Naive thymus-derived CD8-positive, alpha-beta T cell (primary cell): ENCODE measurements at places on chromosomes 6 and 20. TPM values are rescaled to one million over a fixed set of nuclear protein-coding genes. Genes with fewer than 3 reads are reported as not detected.

MOXD1 gene
- not detected for polyA plus RNA-seq

KCNK16 gene
- not detected for polyA plus RNA-seq

LATS1 gene
- 6.8 TPM for polyA plus RNA-seq

SDHAF4 gene
- 7.2 TPM for polyA plus RNA-seq

ENPP1 gene
- not detected for polyA plus RNA-seq

- no peak overlapping the region for H3K27ac ChIP-seq
- no peak overlapping the region for H3K4me3 ChIP-seq
- peaks cover 16% of the 10 kb centered on the region for H3K4me1 ChIP-seq
- H3K36me3 ChIP-seq = peaks cover 9% of the 10 kb centered on the region
- H3K27me3 ChIP-seq = no peaks in the 10 kb centered on the region
- no peak for DNase-seq
Measured at GRCh38 chr6:16749516-16750485, 11.5 kb downstream of the ATXN1 start.

GRCh38 chr6:105560611-105561066 lies 157.8 kb upstream of the PREP start:
- no peak overlapping the region for H3K4me3 ChIP-seq
- H3K36me3 ChIP-seq = peaks cover 3% of the 10 kb centered on the region
- no peaks in the 10 kb centered on the region for H3K4me1 ChIP-seq
- no peak for DNase-seq
- H3K27ac ChIP-seq = no peak overlapping the region
- H3K27me3 ChIP-seq = no peaks in the 10 kb centered on the region

DNA sequence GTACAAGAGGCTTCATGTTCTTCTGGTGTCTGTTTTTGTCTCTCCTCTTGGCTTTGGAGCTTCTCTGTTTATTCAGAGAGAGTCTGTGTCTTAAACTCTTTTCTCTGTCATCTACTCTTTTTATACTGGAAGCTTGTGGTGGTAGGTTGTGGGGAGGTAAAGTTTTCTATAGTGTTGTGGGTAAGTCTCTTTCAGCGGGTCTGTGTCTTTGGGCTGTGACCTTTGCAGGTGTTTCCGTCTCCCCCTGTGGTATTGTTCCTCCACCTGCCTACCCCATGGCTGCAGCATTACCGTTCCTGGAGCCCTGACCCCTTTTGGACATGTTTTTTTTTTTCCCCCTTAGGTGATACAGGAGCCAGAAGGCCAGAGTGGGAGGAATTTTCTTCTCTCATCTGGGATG lies 37.9 kb upstream of the FERMT1 start:
- no peak overlapping the region for H3K4me3 ChIP-seq
- H3K27me3 ChIP-seq = peaks cover 54% of the 10 kb centered on the region
- no peaks in the 10 kb centered on the region for H3K4me1 ChIP-seq
- DNase-seq = no peak
- H3K36me3 ChIP-seq = peaks cover 31% of the 10 kb centered on the region
- no peak overlapping the region for H3K27ac ChIP-seq

GRCh38 chr6:108927927-108928326 lies 79.7 kb downstream of the ARMC2 start:
- no peaks in the 10 kb centered on the region for H3K27me3 ChIP-seq
- no peak for DNase-seq
- no peak overlapping the region for H3K4me3 ChIP-seq
- H3K36me3 ChIP-seq = peaks cover 10% of the 10 kb centered on the region
- H3K27ac ChIP-seq = no peak overlapping the region
- H3K4me1 ChIP-seq = peaks cover 12% of the 10 kb centered on the region

DNA sequence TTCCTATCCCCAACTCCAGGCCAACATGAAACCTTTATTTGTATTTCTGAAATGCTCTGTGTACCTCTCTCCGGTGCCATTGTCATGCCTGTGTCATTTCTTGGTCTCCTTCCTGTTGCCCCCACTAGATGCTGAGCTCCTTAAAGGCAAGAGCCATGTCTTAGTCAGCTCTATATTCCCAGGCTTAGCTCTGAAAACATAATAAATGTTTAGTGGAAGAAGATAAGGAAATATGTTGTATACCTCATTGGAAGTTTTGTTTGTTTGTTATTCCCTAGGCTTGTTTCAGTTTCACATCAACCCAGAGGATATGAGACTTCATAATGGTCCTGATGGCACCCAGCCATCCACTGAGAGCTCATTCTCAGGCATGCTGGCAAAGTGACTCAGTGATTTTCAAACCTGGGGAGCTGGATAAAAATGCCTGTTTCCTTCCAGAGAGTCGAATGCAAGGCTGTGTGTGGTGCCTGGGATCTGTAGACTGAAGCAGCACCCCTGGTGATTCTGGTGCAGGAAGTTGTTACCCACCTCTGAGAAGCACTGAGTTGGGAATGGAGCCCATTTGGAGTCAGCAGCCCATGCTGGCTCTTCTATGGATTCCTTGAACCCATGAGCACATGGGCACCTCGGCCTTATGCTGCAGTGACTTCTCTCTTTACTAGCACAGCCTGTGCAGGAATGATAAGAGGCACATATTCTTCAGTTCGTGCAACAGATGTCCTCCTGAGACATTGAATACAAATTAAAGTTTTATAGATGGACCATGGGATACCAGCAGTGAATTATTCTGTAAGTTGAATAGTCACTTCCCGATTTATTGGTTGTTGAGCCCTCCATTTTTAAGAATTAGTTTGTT lies 205.2 kb downstream of the FARS2 start:
- H3K4me3 ChIP-seq = no peak overlapping the region
- no peaks in the 10 kb centered on the region for H3K36me3 ChIP-seq
- no peak overlapping the region for H3K27ac ChIP-seq
- H3K27me3 ChIP-seq = no peaks in the 10 kb centered on the region
- DNase-seq = no peak

DNA sequence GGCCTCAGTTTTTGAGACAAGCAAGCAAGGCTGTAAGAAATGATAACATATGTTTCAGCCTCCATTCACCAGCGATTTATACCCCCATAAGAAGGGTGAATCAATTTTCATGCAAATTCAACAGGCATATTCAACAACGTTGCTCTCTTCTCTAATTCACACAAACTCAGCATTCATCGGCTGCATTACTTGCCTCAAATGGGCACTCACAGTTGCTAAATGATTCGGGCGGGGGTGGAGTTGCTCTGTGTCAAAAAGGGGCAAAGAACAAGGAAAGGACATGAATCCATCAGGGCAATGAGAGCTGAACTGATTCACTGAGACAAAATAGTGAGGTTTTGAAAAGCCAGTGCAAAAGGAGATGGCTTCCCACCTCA lies 9.0 kb downstream of the MOXD1 start:
- H3K36me3 ChIP-seq = peaks cover 11% of the 10 kb centered on the region
- no peak for DNase-seq
- peaks cover 15% of the 10 kb centered on the region for H3K4me1 ChIP-seq
- H3K4me3 ChIP-seq = no peak overlapping the region
- peaks cover 10% of the 10 kb centered on the region for H3K27me3 ChIP-seq

DNA sequence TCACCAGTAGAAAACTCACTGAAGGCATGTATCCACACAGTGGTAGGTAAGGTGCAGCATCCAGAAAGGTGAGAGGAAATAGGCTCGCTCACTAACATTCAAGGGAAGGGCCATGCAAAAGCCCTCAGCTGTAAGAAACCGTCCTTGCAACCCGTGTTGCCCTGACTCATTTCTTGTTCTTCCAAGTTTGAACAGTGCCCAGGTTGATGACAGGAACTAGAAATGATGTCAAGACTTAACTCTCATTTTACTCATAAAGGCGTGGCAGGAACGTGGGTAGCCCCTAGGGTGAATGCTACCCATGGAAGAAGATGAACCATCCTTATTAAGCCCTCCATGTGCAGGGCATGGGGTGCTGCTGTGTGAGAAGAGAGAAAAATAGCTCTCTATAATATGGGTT lies 187.6 kb downstream of the CD83 start:
- H3K4me1 ChIP-seq = no peaks in the 10 kb centered on the region
- H3K27ac ChIP-seq = no peak overlapping the region
- no peak for DNase-seq
- H3K27me3 ChIP-seq = no peaks in the 10 kb centered on the region

DNA sequence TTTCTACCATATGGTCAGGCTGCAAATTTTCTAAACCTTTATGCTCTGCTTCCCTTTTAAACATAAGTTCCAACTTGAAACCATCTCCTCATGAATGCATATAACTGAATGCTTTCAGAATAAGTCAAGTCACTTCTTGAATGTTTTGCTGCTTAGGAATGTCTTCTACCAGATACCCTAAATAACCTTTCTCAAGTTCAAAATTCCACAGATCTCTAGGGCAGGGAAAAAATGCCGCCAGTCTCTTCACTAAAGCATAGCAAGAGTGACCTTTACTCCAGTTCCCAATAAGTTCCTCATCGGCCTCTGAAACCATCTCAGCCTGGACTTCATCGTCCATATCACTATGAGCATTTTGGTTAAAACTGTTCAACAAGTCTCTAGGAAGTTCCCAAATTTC lies 1011.2 kb upstream of the CITED2 start:
- H3K36me3 ChIP-seq = no peaks in the 10 kb centered on the region
- H3K27ac ChIP-seq = no peak overlapping the region
- H3K4me3 ChIP-seq = no peak overlapping the region
- no peaks in the 10 kb centered on the region for H3K4me1 ChIP-seq
- peaks cover 19% of the 10 kb centered on the region for H3K27me3 ChIP-seq
- no peak for DNase-seq
